Right forelimb (tissue), 1 donor: ENCODE measurements at places on chromosomes 12 and 14.

GRCh38 chr12:111529424-111530368 lies 69.4 kb downstream of the ATXN2 start:
- peak; percentile 52 for DNase-seq

DNA sequence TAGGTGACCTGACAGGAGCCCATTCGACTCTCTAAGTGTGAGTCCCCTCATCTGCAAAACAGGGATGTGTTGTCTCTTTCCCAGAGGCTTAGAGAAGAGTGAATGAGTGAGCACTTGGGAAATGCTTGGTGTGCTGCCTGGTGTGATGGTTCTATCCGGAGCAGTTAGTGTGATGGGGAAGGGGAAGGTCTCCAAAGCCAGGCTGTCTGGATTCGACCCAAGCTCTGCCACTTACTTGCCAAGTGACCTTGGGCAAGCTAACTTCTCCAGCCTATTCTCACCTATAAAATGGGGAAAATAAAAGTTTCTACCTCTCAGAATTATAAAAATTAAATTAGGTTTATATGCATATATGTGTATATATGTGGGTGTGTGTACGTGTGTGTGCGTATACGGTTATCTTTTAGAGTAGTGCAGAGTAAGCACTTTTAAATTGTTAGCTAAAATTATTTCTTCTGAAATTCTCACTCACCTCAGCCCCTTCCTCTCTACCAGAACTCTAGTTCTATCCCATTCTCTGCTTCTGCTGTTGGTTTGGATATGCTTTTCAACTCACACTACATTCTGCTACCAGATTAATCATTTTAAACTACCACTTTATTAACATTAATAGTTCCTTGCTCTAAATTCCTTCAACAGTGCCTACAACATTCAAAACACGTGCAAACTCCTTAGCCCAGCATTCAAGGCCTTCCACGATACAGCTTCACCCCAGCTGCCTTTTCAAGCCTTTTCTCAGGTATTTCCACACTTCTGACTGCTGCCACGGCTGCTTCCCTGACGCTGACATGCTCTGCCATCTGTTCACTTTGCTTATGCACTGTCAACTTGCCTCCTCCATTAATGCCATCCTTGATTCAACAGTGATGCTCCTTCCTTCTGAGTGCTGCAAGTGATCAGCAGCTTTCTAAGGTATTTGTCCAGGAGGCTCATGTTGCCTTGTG lies 55.3 kb downstream of the DICER1 start:
- no peak for DNase-seq

DNA sequence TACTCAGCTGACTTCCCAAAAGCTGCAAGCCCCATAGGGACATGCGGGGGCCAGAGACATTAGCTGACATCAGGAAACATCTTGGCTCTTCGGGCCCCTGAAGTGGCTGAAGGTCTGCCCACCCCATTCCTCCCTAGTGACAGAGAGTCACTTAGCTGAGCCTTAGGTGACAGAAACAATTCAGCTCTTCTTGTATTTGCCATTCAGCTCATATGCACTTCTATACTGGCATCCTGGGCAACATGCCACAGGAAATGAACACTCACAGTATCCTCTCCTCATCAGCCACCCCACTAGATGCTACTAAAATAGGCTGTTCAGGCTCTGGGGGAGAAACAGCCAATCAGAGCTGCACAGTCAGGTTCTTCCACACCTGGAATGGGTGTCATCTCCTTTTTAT lies 3.4 kb downstream of the DCTN2 start:
- DNase-seq = no peak

- DNase-seq = no peak
Measured at GRCh38 chr14:34003082-34003668, 52.3 kb upstream of the EGLN3 start.

DNA sequence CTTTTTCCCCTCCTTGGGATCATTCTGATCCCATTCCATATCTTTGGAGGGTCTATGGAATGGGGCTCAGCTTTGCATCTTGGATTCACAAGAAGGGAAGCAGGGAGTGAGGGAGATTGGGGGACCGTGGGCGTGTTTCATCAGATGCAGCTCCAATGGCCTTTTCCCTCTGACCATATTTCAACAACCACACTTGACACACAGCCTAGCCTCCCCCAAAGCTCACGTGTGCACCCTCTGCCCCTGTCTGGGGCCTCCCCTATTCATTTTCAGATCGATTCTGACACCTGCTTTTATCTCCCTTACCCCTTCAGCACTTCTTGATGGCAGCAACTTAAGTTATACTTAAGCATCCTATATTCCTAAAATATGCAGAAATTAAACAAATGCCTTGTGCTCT lies 126.6 kb downstream of the CHST11 start:
- DNase-seq = no peak

DNA sequence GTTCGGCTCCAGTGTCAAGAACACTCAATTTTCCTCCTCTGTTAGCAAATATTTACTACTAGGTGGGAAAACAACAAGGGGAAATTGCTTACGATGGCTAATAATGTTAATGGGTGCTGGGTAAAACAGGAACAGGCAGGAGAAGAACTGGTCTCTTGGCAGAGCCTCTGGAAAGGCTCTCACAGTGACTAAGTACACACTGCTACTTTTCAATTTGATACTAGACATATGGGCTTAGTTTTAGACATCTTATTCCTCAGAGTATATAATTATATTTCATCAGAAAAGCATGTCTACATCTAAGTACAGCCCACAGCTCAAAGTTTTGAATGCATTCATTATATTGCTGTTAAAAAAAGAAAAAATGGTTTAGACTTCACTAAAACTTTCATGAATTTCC lies 65.4 kb upstream of the SAV1 start:
- DNase-seq = no peak

- peak; percentile 51 for DNase-seq
Measured at GRCh38 chr14:59425322-59425935, 39.8 kb downstream of the GPR135 start.

DNA sequence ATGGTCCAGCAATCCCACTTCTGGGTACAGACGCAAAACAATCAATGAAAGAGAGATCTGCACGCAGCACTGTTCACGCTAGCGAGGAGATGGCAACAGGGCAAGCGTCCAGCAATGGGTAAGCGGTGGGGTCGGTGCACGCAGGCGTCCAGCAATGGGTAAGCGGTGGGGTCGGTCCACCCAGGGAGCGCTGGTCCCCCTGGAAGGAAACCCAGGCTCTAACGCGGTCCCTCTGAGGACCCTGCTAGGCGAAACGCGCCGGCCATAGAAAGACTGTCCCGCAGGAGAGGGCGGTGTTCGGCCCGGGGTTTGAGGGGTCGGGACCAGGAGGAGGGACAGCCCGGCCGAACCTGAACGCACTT lies 618 bp upstream of the PGAM5 start:
- DNase-seq = peak; percentile 52

GRCh38 chr14:32225378-32225920 lies 22.4 kb upstream of the RNU6-8 start:
- no peak for DNase-seq

DNA sequence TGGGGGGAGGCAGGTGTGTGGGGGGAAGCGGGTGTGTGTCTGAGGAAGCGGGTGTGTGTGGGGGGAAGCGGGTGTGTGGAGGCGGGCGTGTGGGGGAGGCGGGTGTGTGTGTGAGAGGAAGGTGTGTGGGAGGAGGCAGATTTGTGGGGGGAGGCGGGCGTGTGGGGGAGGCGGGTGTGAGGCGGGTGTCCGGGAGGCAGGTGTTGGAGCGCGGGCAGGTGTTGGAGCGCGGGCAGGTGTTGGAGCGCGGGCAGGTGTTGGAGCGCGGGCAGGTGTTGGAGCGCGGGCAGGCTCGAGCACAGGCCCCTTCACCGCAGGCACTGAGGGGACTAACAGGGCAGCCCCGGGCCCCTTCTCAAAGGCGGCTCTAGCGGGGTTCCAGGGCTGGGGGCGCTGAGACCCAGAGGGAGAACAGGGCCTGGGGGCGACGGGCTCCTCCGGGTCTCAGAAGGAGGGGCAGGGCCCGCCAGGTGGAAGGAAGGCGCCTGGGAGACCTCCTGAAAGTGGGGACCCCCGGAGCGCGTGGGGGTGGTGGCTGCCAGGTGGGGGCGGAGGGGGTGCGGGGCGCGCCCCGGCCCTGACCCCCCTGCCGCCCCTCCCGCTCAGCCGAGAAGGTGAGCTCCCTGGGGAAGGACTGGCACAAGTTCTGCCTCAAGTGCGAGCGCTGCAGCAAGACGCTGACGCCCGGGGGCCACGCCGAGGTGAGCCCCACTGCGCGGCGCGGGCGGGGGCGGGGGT lies 3.2 kb downstream of the CRIP2 start:
- DNase-seq = peak; percentile 65

GRCh38 chr14:80955416-80955941 lies at the start of gene TSHR:
TSS of gene TSHR (plus strand) at chr14:80955621. CDS start at chr14:80955681, 60 bp downstream.
- DNase-seq = no peak

GRCh38 chr14:54221971-54222370 lies 174.8 kb upstream of the CDKN3 start:
- DNase-seq = no peak

DNA sequence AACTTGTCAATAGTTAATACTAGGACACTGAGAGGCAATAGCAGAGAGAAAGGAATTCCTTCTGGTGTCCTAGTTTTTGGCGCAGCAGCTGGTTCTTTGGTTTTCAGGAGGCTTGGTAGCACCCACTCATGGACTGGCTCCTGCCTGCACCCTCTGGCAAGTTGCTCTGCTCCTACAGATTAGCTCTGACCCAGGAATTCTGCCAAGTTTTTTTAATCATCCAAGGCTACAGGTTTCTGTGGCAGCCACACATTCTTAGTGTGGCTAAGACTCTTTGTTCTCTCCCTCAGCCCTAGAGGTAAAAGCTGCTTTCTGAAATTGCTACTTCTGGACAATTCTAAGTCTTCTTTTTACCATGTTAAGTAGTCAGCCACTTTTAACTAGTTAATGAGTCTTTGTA lies 72.0 kb upstream of the FKBP4 start:
- DNase-seq = no peak

GRCh38 chr14:103519837-103520212 lies 2.8 kb downstream of the CKB start:
- no peak for DNase-seq
